ENCODE measurements at places on chromosomes 16 and 17.

DNA sequence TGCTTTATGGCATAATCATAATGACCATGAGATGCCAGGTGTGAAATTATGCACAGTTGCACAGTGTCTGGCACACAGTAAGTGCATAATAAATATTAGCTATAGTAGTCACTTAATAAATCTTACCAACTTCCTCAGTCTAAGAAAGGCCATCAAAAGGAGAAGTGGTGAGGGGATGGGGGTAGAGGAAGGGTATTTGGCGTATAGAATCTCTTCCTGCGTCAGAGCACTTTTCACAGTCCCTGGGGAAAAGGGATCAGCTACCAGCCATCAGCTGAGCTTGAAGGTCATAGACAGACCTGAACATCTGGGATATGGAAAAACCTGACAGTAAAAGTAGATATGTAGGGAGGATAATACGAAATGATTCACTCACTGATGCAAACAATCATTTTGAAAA, 5.8 kb downstream of the CRHR1 start:
- no peak for DNase-seq

- DNase-seq: no peak
Measured at GRCh38 chr17:77217123-77217522, 76.4 kb downstream of the SEC14L1 start.

DNA sequence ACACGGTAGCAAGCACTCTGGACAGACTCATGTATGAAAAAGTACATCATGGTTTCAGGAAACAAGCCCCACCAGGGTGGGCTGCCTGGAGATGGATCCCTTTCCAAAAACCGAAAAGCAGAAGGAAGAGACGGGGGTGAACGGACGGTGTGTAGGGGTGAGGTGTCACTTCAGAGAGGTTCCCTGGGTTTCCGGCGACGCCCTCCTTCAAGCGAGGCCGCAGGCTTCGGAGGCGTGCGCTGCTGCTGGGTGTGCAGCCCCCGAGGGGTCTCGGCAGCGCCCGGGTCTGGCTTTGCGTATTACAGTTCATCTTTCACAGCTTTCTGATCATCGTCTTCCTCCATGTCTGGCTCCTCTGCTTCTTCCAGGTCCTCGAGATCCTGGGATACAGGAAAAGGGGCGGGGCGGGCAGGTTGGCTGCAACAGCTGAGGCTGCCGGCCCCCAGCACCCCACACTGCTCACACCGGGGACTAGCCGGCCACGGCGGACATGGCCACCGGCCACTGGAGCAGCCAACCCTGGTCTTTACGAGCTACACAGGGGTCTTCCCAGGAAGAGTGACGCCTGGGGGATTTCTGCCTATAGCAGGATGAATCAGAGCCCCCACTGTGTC, 9.0 kb upstream of the PPP1R27 start:
- DNase-seq: no peak

DNA sequence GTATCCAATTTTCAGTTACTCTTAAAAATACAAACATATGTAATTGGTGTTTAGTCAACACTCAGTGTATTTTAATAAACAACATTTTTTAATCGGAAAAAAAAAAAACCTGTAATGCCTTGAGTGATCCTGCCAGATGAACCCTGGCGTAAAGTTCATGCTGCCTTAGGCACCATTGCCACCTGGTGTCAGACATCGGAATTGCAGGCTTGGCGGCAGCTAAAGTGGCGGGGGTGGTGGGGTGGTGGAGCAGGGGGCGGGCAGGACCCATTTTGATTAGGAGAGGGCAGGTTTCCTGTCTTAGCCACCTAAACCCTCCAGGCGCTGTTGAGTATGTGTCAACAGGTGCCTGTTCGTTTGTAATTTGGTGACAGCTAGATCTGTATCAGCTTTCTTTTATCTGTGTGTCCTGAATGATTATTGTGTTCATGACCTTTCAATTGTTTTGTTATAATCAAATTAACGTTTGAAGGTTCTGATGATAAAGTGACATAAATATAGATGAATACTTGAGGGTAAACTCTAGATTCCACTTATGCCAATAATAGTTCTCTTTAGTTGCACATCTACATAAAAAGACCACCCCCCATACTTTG, 588.7 kb downstream of the CDH13 start:
- DNase-seq: peak; percentile 26

- no peak for DNase-seq
Measured at GRCh38 chr17:78108726-78109488, 19.6 kb downstream of the TMC6 start.

- DNase-seq: no peak
Measured at GRCh38 chr17:64994781-64995538, 61.6 kb downstream of the GNA13 start.

DNA sequence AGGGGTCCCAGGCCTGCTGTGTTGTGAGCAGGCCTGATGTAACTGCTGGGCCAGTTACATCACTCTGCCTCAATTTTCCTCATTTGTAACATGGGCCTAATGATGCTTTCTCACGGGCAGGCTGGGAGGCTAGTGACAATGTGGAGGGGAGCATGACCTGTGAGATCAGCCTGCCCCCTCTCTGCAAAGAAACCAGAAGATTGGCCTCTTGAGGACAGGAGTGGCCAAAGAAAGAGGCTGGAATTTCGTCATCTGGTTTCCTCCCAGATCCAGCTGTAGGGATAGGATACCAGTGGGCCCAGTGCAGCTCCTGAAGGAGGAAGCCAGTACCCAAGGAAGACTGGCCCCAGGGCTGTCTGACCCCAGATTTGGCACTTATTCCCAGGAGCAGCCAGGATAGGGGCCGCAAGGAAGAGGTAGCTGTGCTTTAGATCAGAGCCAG, 615 bp upstream of the SREBF1 start:
- no peak for DNase-seq

DNA sequence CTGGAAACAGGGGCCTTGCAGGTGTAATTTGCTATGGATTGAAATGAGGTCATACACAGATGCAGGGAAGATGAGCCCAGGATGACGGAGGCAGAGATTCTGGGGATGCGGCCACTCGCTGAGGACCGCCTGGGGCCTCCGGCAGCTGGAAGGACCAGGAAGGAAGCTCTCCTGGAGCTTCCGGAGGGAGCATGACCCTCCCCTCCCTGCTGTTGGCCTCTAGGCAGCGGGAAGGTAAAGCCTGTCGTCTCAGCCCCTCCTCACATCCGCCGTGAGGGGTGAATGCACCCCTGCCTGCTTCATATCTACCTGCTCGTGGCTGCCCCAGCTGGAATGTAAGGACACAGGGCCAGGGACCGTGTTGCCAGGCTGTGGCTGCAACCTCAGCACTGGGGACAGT, 29.1 kb upstream of the ZNF469 start:
- DNase-seq: no peak

DNA sequence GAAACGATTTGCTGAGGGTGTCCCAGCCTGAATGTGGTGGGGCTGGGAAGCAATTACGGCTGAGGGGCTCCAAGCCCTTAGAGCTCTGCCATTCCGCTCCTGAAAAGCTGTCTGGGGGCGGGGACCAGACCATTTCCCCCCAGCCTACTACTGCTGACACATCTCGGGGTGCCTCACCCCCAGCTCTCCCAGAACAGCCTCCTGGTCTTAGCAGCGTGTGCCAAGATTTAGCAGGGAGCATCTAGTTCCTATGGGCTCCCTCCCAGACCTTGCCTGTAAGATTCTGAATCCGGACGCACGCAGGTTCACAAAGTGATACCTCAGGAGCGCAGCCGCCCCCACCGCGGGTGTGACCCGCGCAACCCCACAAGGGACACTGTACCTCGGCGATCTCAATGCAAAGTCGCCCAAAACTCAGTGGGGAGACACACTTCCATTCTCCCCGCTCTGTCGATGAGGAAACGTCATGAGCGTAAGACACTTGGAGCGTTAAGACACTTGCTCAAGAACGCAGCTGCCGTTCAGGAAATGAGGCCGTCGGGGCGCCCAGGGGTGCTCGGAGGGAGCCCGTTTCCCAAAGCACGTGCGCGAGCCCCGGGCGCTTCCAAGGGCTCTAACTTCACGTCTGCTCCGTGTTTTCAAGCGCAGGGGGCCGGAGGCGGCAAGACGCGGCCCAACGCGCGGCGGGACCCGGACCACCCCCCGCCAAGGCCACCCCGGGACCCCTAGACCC, 629 bp downstream of the GEMIN4 start:
- no peak for DNase-seq

GRCh38 chr16:179211-180092, 807 bp upstream of the HBQ1 start:
- DNase-seq: no peak

DNA sequence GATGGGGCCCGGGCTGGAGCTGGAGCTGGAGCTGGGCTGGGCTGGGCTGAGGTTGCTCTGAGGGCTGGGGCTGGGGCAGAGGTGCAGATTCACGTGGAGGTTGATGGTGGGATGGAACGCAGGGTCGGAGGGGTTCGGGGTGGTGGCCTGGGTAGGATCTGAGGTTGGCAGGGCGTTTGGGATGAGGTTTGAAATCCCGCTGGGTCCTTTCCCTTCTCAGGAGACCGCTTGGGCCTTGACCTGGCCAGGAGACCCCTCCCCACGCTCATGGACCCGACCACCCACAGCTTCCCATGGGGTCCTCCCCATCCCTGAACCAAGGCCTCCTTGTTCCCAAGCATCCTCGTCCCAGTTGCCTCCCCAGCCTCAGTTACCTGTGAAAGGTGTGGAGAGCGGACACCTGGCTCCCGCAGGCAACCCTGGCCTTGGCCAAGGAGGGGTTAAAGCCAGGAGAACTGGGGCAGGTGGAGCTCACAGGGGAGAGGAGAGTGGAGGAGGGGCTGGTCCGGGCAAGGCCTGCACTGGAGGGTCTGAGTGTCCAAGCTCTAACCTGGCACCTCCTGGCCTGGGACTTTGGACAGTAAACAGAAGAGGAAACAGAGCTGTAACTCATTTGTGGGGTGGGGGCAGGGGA, at the start of gene ASGR2:
Gene ASGR2, minus strand, starts transcription at position 582 of the 634 bp plus-strand sequence. CDS start 582 bp downstream, outside the sequence.
- no peak for DNase-seq

DNA sequence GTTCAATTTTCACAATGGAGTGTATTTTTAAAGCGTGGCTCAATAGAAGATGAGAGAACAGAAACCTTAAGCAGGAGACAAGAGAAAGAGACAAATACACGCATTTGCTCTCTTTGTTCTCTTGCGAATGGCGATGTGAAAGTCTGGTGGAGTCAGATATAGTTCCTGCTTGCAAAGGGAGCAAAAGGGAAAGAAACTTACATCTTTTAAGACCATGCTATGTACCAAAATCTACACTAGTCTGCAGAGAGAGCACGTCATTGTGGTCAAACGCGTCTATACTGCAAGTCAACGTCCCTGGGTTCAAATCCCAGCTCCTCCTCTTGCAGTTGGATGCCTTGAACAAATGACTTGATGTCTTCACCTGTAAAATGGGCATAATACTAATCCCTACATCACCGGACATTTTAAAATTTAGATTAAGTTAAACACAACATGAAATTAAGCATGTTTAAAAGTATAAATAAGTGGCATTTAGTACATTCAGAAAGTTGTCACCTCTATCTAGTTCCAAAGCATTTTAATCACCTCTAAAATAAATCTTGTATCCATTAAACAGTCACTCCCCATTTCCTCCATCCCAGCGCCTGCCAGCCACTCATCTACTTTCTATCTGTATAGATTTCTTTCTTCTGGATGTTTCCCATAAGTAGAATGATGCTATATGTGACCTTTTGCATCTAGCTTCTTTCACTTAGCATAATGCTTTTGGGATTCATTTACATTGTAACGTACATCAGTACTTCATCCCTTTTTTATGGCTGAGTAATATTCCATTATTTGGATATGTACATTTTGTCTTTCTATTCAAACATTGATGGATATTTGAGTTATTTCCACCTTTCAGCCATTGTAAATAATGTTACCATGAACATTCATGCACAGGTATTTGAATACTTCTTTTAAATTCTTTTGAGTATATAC, 406.9 kb downstream of the TMEM114 start:
- no peak for DNase-seq

GRCh38 chr17:59807892-59808509, 84.7 kb downstream of the TUBD1 start:
- DNase-seq: no peak

DNA sequence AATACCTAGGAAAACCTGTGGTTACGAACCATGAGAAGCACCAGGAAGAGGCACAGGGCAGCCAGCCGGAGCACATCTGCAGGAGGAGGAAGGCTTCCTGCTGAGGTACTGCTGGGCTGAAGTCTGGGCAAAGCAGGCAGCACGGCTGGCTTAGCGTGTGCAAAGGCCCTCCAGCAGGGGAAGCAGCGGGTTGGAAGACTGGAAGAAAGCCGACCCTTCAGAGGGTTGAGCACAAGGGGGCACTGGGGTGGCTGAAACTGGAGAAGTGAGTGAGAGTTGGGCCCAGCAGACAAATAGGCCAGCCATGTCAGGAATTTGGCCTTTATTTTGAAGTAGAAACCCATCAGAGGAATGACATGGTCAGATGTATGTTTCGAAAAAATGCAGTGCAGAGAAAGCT, 12.1 kb upstream of the HSD3B7 start:
- no peak for DNase-seq

GRCh38 chr17:32917081-32917480, 10.9 kb upstream of the TMEM98 start:
- no peak for DNase-seq

DNA sequence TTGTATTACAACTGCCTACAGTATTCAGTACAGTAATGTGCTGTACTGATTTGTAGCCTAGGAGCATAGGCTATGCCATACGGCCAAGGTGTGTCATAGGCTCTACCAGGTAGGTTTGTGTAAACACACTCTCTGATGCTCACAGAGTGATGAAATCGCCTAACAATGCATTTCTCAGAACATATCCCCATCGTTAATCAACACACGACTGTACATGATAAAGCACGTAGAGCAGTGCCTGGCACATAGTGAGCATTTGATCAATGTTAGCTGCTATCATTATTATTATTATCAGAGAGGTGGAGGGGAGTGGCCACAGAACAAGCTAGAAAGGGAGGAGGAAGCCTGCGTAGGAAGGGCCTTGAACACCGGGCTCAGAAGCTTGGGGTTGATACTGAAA, 81.1 kb upstream of the LHX1 start:
- peak; percentile 53 for DNase-seq

GRCh38 chr16:50446861-50447260, 78.1 kb upstream of the BRD7 start:
- no peak for DNase-seq

DNA sequence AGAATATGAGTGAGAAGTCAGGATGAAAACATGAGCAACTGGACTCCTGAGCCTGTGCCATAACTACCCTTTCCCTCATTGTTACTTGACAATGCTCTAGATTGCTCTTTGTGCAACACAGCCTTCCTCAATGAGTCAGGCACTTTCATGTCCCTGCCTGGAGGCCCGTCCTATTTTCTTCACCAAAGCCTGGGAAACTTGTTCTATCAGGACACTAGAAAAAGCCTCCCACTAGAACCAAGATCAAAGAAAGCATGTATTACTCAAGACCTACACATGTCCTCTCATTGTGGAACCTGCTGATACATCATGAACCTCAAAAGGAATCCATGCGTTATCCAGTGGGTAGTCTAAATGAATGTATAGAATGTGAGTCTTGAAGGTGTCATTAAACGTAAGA, 624.5 kb downstream of the TOX3 start:
- DNase-seq: no peak
